ENCODE measurements at places on chromosomes 11 and 22.

- no peak for DNase-seq
Observed at GRCh38 chr22:39487826-39488520, 14.1 kb upstream of the MIEF1 start.

DNA sequence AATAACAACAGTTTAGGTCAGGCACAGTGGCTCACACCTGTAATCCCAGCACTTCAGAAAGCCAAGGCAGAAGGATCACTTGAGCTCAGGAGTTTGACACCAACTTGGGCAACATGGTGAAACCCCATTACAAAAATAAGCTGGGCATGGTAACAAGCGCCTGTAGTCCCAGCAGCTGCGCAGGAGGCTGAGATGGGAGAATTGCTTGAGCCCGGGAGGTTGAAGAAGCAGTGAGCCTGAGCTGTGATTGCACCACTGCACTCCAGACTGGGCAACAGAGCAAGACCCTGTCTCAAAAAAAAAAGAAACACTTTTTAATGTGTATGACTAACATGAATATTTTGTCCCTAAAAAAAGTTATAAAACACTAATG lies 24.5 kb upstream of the TFIP11 start:
- DNase-seq, result no peak

DNA sequence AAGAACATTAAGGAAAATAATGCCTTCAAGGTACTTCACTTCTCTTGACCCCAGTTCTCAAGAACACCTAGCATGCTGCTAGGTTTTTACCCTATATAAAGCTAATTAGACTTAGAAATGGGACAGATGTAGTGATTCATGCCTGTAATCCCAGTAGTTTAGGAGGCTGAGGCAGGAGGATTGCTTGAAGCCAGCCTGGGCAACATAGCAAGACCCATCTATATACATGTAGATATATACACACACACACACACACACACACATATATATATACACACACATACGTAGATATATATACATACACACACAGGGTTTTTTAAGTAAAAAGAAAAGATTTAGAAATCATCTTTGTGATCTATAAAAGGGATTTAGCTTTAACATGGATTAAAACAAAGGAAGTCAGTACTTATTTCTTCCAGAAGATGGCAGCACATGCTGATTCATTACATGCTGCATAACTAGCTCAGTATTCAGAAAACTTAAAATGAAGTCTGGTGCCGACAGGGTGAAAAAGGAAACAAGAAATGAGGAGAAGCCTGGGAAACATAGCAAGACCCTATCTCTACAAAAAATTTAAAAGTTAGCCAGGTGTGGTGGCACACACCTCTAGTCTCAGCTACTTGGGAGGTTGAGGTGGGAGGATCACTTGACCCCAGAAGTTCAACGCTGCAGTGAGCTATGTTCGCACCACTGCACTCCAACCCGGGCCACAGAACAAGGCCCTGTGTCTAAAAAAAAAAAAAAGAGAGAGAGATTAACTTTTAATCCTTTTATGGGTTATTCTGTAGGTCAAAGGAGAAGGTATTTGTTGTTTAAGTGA lies 28.5 kb upstream of the RBX1 start:
- peak; percentile 72 for DNase-seq

- DNase-seq, result no peak
Observed at GRCh38 chr11:59943997-59944714, 5.9 kb downstream of the OOSP1 start.

GRCh38 chr11:69203381-69203780 lies 47.6 kb downstream of the SMIM38 start:
- no peak for DNase-seq

- DNase-seq, result peak; percentile 10
Observed at GRCh38 chr11:46072172-46072964, 48.9 kb downstream of the PHF21A start.

DNA sequence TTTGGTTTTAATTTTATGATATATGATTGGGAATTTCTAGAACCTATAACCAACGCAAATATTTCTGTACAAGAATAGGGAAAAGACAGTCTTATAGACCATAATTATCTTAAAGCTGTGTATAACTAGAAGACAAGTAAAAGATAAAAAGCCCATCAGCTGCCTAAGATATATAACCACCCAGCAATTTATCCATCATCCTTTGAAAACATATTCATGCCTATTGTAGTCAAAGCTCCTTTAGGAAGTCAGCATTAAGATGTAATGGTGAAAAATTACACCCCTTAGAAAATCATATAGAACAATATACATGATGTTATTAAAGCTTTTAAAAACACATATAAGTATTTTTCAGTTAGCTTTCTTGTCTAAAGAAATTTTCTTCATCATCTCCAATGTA lies 46.4 kb downstream of the ELP4 start:
- DNase-seq, result no peak

Data from renal cortical epithelial cell (primary cell).